ENCODE measurements at places on chromosomes 13 and 19. TPM values are rescaled to one million over a fixed set of nuclear protein-coding genes. Genes with fewer than 3 reads are reported as not detected.

ZNF226 gene
- total RNA-seq = 5.7 TPM

IGFL3 gene
- not detected for total RNA-seq

DNA sequence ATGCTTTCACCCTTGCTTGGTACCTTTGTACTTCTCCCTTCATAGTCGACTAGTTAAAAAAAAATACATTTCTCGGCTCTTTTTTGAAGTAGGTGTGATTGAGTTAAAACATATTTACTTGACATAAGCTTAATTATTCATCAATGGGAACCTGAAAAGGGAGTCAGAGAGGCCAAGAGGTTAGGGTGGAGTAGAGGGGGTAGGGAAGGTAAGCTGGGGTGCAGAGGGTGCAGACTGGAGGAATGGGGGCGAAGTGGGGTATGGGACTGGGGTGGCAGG is 701 bp upstream of the HIF3A start:
- no peak for DNase-seq

GRCh38 chr13:99311748-99312492 is 4.7 kb upstream of the GPR183 start:
- DNase-seq = no peak

DNA sequence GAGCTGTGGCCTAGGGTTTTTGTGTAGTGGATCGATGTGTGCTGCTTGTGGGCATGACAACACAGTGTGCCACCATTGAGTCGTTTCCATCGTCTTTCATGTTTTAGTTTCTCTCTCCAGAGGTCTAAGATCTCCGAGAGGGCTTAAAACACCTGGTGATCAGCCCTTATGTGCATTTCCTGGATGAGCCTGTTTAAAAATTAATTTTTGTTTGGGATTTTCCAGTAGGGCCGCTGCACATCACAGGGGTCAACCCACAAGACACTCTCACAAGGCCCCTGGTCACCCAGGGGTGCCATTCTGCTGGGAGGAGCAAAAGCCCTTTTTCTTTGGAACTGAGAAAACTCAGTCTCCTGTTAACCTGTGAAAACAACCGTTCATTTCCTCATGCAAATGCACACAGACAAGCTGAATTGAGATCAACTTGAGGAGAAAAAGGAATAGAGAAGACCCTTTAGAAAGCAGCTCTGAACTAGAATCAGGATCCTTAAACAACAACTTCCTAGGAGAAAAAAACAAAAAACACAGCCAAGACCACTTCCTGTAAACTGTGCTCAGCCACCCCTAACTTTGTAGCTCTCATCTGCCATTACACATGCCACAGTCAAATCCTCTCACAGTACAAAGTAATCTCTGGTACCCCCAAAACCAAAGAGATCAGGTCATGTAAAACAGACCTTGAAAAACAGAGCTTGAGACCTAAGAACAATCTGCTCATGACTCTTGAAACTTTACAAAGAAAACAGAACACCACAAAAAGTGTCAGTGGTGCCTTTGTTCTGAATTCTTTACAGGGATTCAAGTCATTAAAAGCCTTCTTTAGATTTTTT is 8.3 kb upstream of the MTRF1 start:
- DNase-seq = no peak

All from activated T-cell treated with anti-CD3 and anti-CD28 coated beads, Interleukin-2, amount 50 U/mL, for 4 hours (primary cell).